ENCODE measurements at places on chromosomes 2 and 18. TPM values are rescaled to one million over a fixed set of nuclear protein-coding genes. Genes with fewer than 3 reads are reported as not detected.

Gene TOGARAM2
- 5.2 TPM for total RNA-seq

Gene FARP2
- 28.1 TPM for total RNA-seq

Gene CXCR1
- total RNA-seq, result not detected

Gene ZNF521
- total RNA-seq, result not detected

Gene HK2
- 13.3 TPM for total RNA-seq

Gene DNAH6
- total RNA-seq, result 1.0 TPM

Gene SP100
- 220 TPM for total RNA-seq

Gene AMER3
- not detected for total RNA-seq

Gene YWHAQ
- 189 TPM for total RNA-seq

Gene EVX2
- not detected for total RNA-seq

Gene RGPD3
- total RNA-seq, result 0.37 TPM

Gene ASAP2
- total RNA-seq, result 14.8 TPM

Gene SPATA3
- not detected for total RNA-seq

Gene CCDC68
- not detected for total RNA-seq

Gene INPP5D
- 184 TPM for total RNA-seq

Gene ZAP70
- 406 TPM for total RNA-seq

Gene TFPI
- 0.32 TPM for total RNA-seq

Gene MTCL1
- total RNA-seq, result 0.22 TPM

Gene FAM98A
- 22.2 TPM for total RNA-seq

Gene PRPF40A
- total RNA-seq, result 117 TPM

Gene AFF3
- total RNA-seq, result 6.5 TPM

Gene RAB27B
- 30.6 TPM for total RNA-seq

Gene UCN
- total RNA-seq, result 1.5 TPM

Gene IL36B
- total RNA-seq, result not detected

Gene PROKR1
- not detected for total RNA-seq

Gene RAPGEF4
- 0.32 TPM for total RNA-seq

Gene ENOSF1
- total RNA-seq, result 57.4 TPM

Gene GALM
- total RNA-seq, result 18.5 TPM

Gene GEN1
- total RNA-seq, result 10.7 TPM

Gene PLGLB2
- 4.5 TPM for total RNA-seq

Gene PAIP2B
- total RNA-seq, result 2.9 TPM

Gene EML6
- 4.0 TPM for total RNA-seq

Gene TMEM163
- total RNA-seq, result 1.3 TPM

Gene ARHGAP15
- 309 TPM for total RNA-seq

Gene CCDC85A
- total RNA-seq, result not detected

Gene NTSR2
- not detected for total RNA-seq

All from T-helper 17 cell (primary cell).